Fibroblast of the aortic adventitia (primary cell): ENCODE measurements at places on chromosomes 13 and 19. TPM values are rescaled to one million over a fixed set of nuclear protein-coding genes. Genes with fewer than 3 reads are reported as not detected.

Gene CD79A
- 0.09 TPM in 1 of 2 replicates, not detected in the other for total RNA-seq

Gene AZU1
- not detected in 2 replicates for total RNA-seq

Gene TEAD2
- 19.2 and 22.3 TPM in 2 replicates for total RNA-seq

Gene SLC8A2
- total RNA-seq, result not detected in 2 replicates

Gene NLRP4
- not detected in 2 replicates for total RNA-seq

Gene SH2D3A
- total RNA-seq, result not detected in 2 replicates

Gene NUMBL
- total RNA-seq, result 51.4 and 251 TPM in 2 replicates

Gene APLP1
- total RNA-seq, result 4.1 and 8.6 TPM in 2 replicates

Gene SPACA4
- total RNA-seq, result not detected in 2 replicates

Gene TNFRSF19
- total RNA-seq, result 0.08 and 7.3 TPM in 2 replicates

Gene GJB2
- total RNA-seq, result 0.18 TPM in 1 of 2 replicates, not detected in the other

Gene TNNI3
- not detected in 2 replicates for total RNA-seq

Gene UBE2L5
- total RNA-seq, result under 0.01 TPM in 1 of 2 replicates, not detected in the other

Gene CYP4F2
- not detected in 2 replicates for total RNA-seq

Gene PTH2
- total RNA-seq, result not detected in 2 replicates

Gene ZNF653
- 3.2 and 5.9 TPM in 2 replicates for total RNA-seq

Gene LGALS7B
- not detected in 2 replicates for total RNA-seq

Gene ZNF575
- total RNA-seq, result 0.63 TPM in 1 of 2 replicates, not detected in the other

Gene ZNF382
- total RNA-seq, result 4.6 and 17.7 TPM in 2 replicates

Gene NDUFA13
- 127 and 166 TPM in 2 replicates for total RNA-seq

Gene ADAT3
- total RNA-seq, result 2.6 and 4.2 TPM in 2 replicates

Gene SOHLH2
- total RNA-seq, result 1.6 and 1.7 TPM in 2 replicates

Gene MAP4K1
- total RNA-seq, result 0.57 TPM in 1 of 2 replicates, not detected in the other

Gene DACH1
- 0.08 and 0.09 TPM in 2 replicates for total RNA-seq

Gene CEACAM21
- total RNA-seq, result not detected in 2 replicates

Gene GNG7
- 0.45 and 0.65 TPM in 2 replicates for total RNA-seq
